ENCODE measurements at places on chromosomes 7 and 10.

DNA sequence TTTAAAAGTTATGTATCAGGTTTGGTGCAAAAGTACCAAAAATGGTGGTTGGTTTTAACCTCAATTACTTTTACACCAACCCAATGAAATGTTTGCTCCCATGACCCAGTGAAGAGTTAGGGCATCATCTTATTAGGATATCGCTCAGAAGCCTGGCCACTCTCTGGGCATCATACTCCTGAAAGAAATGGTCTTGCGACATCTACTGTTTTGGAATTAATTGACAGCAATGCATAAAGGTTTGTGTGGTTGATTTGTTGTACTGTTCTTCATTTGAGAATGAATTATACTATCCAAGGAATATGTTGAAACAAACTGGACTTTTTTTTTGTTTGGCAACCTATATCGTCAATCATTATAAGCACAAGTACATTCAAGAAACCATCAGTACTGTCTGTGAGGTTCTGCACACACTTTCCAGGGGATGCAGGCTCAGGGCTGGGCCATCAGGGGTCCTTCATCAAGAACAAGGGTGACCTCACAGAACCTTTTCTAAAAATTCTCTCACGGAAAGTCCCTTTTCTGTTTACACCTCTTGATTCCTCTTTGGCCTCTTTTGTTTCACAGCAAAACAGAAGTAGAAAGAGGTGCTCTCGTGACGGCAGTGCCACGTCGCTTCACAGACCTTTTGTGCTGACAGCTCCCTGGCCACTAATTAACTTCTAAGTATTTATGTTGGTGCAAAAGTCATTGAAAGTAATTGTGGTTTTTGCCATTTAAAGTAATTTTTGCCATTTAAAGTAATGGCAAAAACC, 117.2 kb upstream of the KLF6 start:
- no peak overlapping the region for H3K4me3 ChIP-seq
- DNase-seq = no peak
- no peak overlapping the region for H3K27ac ChIP-seq
- H3K4me1 ChIP-seq = no peaks in the 10 kb centered on the region
- H3K36me3 ChIP-seq = no peaks in the 10 kb centered on the region

DNA sequence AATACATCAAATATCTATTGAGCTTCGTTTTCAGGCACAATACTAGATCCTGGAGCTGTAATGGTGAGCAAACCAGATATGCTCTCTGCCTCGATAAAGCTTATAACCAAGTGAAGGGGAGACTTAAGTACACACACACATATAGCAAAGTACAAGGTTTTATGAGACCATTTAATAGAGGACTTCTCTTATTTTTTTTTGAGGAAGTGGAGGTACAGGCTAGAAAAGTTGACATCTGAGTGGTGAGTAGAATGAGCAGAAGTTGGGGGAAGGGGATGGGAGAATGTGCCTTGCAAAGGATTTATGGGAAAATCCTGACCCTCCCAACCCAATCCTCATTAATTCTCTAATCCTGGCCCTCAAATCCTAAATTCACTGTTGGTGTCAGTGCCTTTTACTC, 7.7 kb downstream of the CCDC136 start:
- DNase-seq = no peak
- no peaks in the 10 kb centered on the region for H3K4me1 ChIP-seq
- peaks cover 55% of the 10 kb centered on the region for H3K36me3 ChIP-seq
- no peak overlapping the region for H3K4me3 ChIP-seq
- H3K27me3 ChIP-seq = no peaks in the 10 kb centered on the region

GRCh38 chr10:49052069-49052468, 63.3 kb downstream of the VSTM4 start:
- H3K4me3 ChIP-seq = no peak overlapping the region
- no peaks in the 10 kb centered on the region for H3K27me3 ChIP-seq

GRCh38 chr10:70744617-70745143, 40.5 kb downstream of the TBATA start:
- H3K27me3 ChIP-seq = no peaks in the 10 kb centered on the region
- H3K4me3 ChIP-seq = no peak overlapping the region
- no peaks in the 10 kb centered on the region for H3K36me3 ChIP-seq

DNA sequence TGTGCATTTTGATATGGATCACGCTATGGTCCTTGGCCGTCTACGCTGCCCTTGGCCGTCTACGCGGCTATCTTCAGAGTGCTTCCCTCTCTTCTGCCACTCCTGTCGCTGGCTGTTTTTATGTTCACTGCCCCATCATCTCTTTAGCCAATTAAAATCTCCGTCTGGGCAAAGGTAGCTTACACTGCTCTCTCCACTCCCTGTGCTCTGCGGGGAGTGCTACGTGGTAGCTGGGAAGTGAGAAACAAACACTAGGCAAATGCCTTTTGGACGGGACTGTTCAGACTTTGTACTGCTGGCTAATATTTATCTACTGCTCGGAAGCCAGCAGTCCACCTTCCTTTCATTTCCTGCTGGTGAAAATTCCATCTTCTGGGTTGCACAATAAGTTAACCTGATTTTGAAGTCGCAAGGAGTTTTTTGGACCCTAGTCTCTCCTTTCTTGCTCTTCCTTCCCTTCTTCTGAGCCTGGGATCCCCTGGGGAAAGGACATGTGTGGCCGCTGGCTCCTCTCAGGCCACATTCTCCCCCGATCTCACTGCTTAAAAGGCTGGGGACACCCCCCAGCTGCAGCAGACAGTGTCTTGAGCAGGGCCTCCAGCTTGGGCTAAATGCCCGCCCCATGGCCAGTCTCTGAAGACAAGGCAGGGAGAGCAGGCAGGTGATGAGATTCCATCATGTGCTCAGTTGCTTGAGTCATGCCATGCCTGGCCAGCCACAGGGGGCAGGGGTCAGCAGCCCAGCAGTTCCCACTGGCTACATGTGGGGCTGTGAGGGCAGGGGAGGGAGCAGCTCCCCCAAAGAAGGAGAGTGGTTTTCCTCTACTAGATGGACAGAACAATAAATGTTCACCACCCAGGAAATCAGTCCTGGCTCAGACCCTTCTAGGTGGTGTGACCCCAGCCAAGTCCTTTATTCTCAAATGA, 25.5 kb upstream of the RBM33 start:
- DNase-seq = no peak
- no peak overlapping the region for H3K4me3 ChIP-seq
- no peaks in the 10 kb centered on the region for H3K4me1 ChIP-seq
- no peak overlapping the region for H3K27ac ChIP-seq
- H3K27me3 ChIP-seq = no peaks in the 10 kb centered on the region
- H3K36me3 ChIP-seq = peaks cover 14% of the 10 kb centered on the region

- no peaks in the 10 kb centered on the region for H3K36me3 ChIP-seq
- H3K4me1 ChIP-seq = no peaks in the 10 kb centered on the region
- no peak overlapping the region for H3K4me3 ChIP-seq
- DNase-seq = no peak
These were observed 333.4 kb downstream of the SH2D4B start for GRCh38 chr10:80871083-80871482.

DNA sequence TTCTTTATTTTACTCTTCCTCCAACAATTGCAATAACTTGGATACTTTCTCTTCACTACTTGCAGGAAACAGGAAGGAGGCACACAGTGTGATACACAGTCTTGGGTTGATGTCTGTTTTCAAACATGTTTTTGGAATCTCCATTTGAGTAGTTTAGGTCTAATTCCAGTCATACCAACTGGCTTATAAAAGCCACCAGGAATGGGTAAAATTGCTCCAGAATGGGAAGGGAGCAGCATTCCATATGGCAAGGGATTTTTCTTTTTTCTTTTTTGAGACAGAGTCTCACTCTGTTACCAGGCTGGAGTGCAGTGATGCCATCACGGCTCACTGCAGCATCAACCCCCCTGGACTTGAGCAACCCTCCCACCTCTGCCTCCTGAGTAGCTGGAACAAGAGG, 545.1 kb upstream of the GALNT17 start:
- H3K4me3 ChIP-seq = no peak overlapping the region
- H3K4me1 ChIP-seq = peaks cover 9% of the 10 kb centered on the region
- H3K27ac ChIP-seq = no peak overlapping the region

DNA sequence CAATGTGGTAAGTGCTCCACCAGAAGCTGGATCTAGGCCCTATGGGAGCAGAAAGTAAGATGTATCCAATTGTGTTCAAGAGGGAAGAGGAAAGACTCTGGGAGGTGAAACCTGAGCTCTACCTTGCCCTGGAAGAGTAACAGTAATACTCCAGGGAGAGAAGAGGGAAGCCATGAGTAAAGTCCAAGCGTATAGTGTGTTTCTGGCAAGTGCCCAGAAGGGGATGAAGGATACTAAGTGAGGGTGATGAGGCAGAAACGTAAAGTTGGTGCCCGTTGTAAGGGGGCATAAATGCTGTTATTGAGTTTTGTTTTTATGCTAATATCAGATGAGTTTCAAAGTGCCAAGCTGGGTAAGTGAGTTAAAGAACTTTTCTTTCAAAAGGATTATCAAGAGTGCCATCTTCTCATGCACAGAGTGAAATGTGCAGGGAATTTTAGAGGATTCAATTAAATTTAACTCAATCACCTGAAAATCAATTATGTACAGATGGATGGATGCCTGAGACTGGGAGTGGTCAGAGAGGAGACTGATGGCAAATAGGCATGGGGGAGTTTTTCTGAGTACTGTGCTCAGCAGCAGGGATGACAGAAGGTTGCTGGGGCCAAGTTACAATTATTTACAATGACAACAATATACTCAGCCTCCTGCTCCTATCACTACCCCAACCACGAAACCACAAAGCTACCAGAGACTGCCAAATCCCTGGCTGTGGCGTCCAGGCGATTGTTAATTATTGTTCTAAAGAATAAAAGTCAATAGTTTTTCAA, 123.3 kb upstream of the LAMB4 start:
- no peak for DNase-seq
- peaks cover 8% of the 10 kb centered on the region for H3K36me3 ChIP-seq
- H3K4me3 ChIP-seq = no peak overlapping the region
- H3K27ac ChIP-seq = no peak overlapping the region
- H3K27me3 ChIP-seq = no peaks in the 10 kb centered on the region

GRCh38 chr10:29613791-29614190, 21.0 kb downstream of the SVIL start:
- H3K27ac ChIP-seq = no peak overlapping the region
- no peaks in the 10 kb centered on the region for H3K4me1 ChIP-seq
- H3K36me3 ChIP-seq = peaks cover 19% of the 10 kb centered on the region
- no peak overlapping the region for H3K4me3 ChIP-seq
- H3K27me3 ChIP-seq = no peaks in the 10 kb centered on the region
- no peak for DNase-seq

- H3K4me3 ChIP-seq = no peak overlapping the region
- H3K4me1 ChIP-seq = no peaks in the 10 kb centered on the region
- H3K27ac ChIP-seq = no peak overlapping the region
These were observed 70.2 kb upstream of the RAPGEF5 start for GRCh38 chr7:22427104-22427503.

DNA sequence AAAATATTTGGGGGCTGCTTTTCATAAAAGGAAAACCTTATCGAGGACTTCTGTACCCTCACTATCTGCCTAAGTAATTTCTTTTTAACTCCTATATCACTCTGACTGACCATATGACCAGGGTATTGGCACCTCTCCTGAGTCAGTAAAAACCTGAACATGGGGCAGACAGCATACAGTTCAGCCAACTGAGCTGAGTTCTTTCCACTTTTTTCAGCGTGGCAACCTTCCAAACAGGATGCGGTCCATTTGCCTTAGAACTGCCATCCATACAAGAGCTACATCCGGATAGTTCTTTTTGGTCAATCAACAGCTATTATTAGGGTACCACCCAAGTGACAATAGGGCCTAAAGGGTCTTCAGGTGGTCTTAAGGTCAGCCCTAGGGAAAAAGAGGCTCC, 122.6 kb downstream of the MARCHF5 start:
- no peak overlapping the region for H3K27ac ChIP-seq
- H3K4me3 ChIP-seq = no peak overlapping the region
- no peaks in the 10 kb centered on the region for H3K27me3 ChIP-seq

DNA sequence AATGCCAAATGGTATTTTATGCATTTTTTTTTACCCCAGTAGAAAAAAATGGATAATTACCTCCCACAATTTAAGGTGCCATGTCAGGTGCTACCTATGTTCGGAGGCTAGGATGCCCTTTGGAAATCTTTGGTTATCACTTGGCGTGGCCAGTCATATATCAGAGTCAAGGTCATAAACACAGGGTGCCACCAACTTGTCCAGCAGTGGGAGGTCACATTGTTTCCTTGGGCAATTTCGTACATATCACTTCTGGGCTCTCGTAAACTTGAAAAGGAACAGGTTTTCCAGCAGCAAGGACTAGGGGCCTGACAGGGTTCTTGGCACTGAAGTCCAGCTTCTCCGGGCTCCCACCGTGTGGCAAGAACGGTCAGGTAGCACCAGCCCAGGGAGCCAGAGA, 48.0 kb upstream of the BHLHA15 start:
- no peak overlapping the region for H3K27ac ChIP-seq
- H3K4me3 ChIP-seq = no peak overlapping the region

DNA sequence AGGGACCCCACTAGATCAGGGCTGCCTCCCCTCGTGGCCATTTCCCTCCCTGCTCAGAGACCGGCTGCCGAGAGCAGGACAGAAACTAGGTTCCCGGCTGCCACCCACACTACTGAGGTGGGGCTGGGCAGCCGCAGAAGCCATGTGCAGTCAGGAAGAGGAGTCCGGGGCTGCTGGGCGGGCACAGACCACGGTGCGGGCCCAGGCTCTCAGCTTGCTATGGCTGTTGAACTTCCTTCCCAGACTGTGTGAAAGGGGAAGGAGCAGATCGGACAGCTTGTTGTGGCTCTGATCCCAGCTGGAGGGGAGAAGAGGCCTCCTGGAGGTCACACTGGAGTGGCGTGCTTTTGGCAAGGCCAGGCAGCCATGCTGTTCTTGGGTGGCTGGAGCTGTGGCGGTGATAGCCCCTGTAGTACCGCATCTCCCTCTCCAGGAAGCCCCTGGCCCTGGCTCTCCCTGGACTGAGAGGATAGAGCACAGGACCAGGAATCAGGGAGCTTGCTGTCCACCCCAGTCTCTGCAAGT, 56.8 kb downstream of the HK1 start:
- no peak for DNase-seq
- no peaks in the 10 kb centered on the region for H3K27me3 ChIP-seq
- H3K4me1 ChIP-seq = peaks cover 43% of the 10 kb centered on the region
- no peak overlapping the region for H3K4me3 ChIP-seq
- H3K27ac ChIP-seq = no peak overlapping the region
- peaks cover 8% of the 10 kb centered on the region for H3K36me3 ChIP-seq

DNA sequence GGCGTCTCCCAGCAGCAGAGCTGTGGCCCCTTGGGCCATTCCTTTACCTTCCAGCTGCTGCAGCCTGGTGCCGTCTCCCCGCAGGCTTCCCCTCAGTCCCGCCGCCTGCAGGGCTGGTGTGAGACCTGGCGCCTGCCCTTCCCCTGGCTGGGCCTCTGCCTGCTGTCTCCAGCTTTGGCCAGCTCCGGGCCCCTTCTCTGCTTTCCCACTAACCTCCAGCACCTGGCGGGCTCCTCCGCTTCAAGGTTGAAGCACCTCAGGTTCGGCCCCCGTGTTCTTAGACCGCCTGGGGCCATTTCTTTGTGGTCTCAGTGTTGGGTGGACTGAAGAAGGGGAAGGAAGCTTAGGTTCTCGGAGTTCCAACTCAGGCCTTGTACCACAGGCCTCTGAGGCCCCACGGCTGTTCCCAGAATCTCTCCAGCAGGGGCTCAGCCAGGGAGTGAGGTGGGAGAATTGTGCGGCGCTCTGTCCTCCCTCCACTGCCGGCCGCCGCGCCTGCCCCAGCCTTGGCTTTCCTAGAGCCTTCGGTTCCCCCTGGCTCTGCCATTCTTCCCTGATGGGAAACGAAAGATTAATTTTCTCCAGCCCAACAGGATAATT, 30.3 kb downstream of the GBX1 start:
- no peak overlapping the region for H3K4me3 ChIP-seq
- peaks cover 8% of the 10 kb centered on the region for H3K36me3 ChIP-seq
- no peaks in the 10 kb centered on the region for H3K27me3 ChIP-seq
- H3K27ac ChIP-seq = no peak overlapping the region

GRCh38 chr10:5862360-5862961, 27.2 kb downstream of the ANKRD16 start:
- H3K4me3 ChIP-seq = no peak overlapping the region
- no peaks in the 10 kb centered on the region for H3K4me1 ChIP-seq
- no peaks in the 10 kb centered on the region for H3K27me3 ChIP-seq
- no peak for DNase-seq
